ENCODE measurements at places on chromosomes 4 and X.
A peak's percentile ranks its signal among the peaks of the same experiment; 100 is the strongest.

DNA sequence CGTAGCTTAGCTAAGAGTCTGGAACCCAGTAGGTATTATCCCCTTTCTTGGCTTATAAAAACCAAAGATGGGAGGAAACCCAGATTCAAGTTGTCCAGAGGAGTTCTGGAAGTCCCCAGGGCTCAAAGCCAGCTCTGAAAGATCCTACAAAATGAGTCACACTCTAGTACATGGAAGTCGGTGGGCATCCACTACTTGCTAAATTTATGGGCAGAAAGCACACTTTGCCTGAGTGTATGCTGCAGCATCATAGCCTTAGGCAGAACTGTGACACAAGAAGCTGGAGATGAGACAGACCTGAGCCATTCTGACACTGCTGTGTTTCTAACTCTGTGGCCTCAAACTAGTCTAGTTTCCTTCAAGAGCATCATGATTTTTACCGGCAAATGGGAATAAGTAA lies 429.3 kb downstream of the AFF2 start:
- no peak for DNase-seq

DNA sequence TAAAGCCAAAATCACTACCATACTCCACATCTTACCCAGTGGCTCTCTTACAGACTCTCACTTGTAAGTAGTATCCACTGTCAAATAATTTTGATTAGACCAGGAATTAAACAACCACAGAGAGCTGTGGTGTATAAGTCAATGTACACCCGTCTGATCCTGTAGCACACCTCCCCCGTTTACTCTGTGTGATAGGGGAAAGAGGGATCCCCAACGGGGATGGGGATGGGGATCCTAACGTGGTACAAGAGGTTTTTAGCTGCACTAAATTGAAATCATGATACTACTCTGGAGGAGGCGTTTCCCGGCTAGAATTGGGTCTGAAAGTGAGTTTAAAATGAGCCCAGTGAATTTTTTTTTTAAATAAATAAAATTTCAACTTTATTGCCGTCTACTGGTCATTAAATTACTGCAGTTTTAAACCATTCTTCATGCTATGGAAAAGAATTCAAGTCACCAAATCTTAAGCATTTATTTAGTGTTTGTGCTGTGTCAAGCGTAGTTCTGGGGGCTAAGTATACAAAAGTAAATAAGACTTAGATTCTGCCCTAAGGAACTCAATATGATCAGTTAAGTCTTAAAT lies 76.6 kb downstream of the INTS12 start:
- DNase-seq = no peak

DNA sequence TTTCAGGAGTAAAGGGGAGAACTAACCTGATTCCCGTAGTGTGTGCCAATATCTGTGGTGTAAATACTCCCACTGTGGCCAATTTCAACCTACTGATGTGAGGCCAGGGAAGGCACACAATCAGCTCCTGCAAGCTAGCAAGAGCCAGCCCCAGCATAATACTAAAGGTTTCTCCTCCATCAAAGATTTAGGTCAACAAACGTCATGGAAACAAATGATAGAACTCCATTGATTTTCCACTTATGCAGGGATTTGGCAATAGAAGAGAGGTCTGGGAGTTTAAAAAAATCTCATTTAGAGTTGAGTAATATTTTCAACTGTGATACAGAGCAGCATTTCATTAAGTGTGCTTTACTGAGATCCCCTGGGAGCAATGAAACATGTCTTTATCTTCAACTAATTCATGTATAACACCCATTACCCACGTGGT lies 15.8 kb upstream of the VEGFD start:
- no peak for DNase-seq

DNA sequence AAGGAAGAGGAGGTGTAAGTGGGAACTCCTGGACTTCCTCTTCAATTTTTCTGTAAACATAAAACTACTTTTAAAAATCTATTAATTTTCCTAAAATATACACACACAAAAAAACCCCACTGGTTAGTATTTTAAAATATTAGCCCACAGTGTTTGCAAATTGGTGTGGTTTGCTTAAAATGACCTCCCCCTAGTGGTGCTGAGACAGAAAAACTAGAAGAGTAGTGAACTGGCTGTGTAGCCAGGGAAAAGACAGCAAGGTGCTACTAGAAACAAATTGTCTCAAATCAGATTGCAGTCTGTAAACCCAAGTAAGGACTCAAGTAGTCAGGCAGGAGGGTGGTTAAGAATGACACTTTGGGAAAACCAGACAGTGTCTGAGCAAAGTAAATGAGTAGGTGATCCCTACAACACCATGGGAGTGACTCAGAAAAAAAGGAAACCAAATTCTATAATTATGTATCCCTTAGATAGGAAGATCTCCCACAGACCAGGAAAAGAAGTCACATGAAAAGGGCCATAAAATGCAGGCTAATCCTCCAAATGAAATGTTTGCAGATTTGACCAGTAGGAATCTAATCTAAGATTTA lies 26.0 kb downstream of the AMTN start:
- peak; percentile 37 for DNase-seq

DNA sequence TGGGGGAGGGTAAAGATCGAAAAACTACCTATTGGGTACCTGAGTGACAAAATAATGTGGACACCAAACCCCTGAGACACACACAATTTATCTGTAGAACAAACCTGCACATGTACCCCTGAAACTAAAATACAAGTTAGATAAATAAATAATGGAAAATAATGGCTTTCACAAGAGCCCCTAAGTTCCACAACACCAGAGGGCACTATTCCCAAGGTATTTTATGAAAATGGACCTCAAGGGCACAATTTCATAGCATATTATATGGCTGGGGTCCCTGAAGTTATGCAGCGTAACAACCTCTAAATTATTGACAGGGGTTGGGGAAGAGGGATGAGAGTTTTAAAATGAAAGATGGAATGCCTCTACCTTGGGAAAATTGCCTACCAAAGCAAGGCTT lies 81.3 kb upstream of the TMEM33 start:
- DNase-seq = no peak

DNA sequence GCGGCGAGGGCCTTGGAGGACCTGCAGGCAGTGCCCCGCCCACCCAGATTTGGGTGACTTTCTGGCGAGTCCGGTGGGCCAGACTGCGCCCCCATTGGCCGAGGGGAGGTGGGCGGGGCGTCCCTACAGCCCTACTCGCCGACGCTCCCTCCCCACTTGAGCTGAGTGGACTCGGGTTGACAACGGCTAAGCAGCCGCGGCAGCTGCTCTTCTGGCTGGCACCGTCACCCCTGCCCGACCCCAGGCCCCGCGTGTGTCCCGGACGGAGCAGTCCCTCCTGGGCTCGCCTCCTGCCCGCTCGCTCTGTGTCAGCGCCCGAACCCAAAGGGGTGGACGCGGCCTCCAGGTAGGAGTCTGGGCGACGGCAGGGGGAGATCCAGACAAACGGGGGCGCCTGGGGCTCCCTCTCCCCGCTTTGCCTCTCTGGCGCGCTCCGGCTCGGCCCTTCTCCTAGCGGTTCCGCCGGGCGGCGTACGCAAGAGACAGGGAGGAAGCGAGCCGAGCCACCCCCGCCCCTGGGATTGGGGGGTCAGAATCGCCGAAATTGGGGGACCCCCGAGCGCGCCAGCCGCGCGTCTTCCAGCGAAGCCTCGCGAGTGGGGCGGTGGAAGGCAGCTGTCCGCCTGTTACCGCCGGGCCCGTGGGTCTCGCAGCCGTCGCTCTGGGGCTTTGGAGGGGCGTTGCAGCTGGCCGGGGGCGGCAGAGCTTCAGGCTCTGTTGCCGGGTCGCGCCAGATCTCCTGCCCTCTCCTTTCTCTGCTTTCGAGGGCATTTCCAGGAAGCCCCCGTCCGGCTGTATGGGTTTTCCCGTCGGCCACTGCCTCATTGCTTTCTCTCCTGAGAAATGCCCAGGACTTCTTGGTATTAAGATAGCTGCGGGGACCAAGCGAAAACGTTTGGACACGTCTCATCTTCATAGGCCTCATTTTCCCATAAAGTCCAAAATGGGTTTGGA lies 46.3 kb downstream of the STARD8 start:
- no peak for DNase-seq

- DNase-seq = peak; percentile 27
Measured at GRCh38 chrX:134484039-134484438, 24.1 kb downstream of the HPRT1 start.

- DNase-seq = no peak
Measured at GRCh38 chr4:20723019-20723418, 22.8 kb downstream of the PACRGL start.

- no peak for DNase-seq
Measured at GRCh38 chrX:151821226-151821625, 86.7 kb downstream of the CNGA2 start.

DNA sequence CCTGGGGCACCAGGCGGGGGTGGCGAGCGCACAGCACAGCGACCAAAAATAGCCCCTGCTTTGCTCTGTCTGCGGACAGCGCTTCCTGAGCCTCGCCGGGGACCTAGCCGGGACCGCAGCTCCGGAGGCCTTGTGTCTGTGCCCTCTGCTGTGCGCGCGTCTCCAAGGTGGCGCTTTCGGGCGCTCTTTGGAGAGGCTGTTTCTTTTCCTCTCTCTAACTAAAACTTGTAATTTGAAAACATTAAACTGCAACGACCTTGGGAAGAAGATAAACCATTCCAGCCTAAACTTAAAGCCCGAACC lies 3.4 kb downstream of the ARX start:
- DNase-seq = no peak

- DNase-seq = no peak
Measured at GRCh38 chr4:102819588-102820365, 7.6 kb downstream of the UBE2D3 start.

DNA sequence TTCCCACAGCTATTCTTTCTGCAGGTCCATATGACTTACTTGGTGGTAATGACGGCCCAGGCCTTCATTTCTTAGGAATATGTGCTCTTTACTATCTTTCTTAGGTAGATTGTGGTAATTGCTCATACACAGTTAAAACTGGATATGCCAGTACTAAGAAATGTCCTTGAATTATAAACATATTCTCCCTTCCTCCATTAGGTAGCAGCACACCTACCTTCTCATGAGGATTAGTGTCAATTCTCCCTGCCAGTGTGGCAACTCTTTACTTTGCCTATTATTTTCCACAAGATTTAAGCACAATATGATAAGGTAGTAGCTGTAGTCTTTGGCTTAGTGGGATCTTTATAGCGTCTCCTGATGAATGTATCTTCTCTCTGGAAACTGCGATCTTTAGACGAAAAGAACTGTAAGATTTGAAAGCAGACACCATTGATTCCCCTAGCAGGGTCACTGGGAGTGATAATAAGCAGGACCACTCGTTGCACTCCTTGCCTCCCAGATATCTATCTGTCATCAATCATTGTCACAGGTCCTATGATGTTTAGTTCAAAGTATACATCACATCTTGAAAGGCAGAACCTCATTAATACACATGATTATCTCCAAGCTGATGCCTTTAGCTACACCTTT lies 1240.7 kb downstream of the C4orf33 start:
- peak; percentile 25 for DNase-seq

- DNase-seq = peak; percentile 21
Measured at GRCh38 chrX:9770319-9770718, 4.7 kb upstream of the GPR143 start.

GRCh38 chr4:120509222-120509621 lies 413.3 kb downstream of the PRDM5 start:
- no peak for DNase-seq
